Stomach (tissue), 19 donors: ENCODE measurements at places on chromosomes 7 and 10.

GRCh38 chr7:130852867-130853266, 118.9 kb upstream of the KLF14 start:
- DNase-seq: no peak

DNA sequence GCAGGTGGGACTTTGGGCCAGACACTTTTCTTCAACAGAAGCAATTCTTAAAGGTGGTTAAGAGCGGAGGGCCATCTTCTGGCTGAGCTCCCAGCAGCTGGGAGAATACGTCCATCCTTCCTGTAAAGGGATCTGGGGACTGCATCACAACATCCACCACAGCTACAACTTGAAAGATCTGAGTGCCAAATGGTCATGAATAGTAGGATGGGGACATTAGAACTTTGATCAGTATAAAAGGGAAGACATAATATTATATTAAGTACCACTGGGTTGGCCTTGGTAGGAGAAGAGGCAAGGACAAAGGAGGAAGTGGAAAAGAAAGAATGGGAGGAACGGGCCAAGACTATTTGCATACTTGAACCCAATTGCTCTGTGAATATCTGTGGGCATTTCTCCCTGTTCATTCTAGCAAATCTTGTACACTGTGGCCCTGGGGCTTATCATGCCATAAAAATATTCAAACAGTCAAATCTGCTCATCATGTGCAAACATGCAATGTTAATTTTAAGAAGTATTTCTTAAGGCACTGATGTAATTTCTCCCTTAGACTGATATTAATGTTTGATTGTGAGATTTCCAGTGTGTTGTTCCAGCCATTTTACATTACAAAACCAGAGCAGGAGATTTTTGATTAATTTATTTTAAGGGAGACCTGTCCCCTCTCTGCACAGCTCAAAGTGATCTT, 65.5 kb upstream of the CREB5 start:
- no peak for DNase-seq

DNA sequence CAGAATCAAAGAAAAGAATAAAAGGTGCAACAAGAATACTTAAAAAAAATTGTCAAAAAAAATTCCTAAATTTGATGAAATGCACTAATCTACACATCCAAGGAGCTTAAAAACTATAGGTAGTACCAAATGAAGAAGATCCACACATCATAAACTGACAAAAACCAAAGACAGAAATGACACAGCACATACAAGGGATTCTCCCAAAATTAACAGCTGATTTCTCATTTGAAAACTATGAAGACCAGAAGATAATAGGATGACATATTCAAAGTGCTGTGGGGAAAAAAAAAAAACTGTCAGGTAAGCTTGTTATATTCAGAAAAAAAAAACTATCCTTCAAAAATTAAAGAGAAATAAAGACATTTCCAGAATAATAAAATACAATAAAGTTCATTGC, 618.2 kb downstream of the TNS3 start:
- DNase-seq: no peak

DNA sequence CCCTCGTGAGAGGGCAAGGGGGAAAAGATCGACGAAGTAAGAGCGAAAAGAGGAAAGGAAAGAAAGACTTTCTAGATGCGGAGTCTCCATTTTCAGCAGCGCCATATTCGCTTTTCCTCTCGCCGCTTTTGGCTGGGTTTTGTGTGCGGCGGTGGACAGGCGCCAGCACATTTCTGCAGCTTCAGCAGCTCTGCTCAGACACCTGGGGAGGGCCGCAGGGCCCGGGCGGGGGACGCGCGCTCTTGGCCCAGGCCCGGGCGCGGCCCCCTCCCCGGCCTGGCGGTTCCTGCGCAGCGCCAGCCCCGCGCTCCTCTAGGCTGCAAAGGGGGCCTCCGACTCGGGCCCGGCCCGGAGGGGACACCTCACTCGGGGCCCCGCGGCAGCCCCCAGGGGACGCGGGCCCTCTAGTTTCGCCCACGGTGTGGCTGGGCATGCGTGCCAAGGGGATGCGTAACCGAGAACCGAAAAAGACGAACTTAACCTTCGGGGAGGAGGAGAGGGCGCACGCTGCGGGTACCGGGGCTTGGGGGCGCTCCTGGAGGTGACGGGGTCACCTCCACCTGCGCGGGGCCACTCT, 34.5 kb upstream of the EBLN1 start:
- peak; percentile 33 for DNase-seq

DNA sequence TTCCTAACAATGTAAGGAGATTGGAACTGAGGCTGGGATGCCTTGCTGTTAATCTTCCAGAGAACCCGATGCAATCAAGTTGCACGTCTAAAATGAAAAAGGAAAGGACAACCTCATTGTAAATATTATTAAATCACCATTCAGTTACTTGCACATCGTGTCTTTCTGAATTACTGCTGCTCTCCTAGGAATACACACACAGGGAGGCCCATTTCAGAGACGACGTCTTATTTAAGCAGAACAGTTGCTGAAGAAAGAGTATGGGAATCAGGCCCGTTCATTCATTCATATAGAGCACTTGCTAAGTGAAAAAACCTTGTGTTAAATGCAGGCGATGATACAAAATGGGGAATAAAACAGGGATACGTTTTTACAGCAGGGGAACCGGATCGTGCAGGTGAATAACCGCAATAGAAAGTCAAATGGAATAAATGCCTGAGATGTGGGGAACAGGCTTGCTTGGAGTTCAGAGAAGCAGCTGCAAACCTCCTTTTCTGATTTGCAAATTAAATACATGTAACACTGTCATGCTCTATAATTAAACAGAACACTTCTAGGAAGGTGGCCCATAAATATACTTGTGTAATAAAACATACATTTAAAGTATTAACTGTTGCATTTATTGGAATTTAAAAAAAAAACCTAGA, 409.9 kb downstream of the GALNT17 start:
- DNase-seq: no peak

DNA sequence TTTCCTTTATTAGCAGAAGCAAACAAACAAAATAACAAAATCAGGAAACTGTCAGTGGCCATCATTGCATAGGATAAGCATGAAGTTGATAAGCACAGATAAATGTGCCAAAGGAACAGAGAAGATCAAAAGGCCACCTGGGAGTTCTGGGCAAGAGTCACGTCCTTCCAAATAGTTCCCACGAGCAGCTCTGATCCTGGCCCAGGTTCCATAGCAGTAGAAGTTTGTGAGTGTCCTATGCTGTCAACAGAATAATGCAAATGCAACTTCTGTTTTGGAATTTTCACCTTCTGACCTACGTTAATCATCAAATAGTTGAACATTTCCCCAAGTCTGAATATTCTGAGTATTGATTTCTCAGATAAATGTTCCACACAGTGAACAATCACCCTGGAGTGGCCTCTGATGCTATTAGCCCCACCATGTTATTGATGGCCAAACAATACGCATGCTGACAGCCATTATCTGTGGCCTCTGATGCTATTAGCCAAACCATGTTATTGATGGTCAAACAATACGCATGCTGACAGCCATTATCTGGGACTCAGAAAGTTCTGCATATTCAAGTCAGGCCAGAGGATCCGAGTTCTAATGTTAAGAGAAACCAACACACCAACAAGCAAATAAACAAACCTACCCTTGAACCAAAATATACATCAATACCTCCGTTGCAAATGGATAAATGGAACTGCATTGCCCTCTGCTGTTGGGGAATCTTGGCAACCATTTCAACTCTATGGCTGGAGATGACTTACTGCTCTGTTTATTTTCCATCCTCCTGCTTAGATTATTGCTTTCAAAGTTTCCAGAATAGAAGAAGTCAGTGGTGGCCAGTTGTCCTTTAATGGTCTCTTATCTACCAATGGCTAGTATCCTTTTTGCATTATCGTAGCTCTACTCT, 63.3 kb downstream of the MRC1 start:
- peak; percentile 47 for DNase-seq

GRCh38 chr7:7181519-7182155, 707 bp upstream of the C1GALT1 start:
- peak; percentile 50 for DNase-seq

DNA sequence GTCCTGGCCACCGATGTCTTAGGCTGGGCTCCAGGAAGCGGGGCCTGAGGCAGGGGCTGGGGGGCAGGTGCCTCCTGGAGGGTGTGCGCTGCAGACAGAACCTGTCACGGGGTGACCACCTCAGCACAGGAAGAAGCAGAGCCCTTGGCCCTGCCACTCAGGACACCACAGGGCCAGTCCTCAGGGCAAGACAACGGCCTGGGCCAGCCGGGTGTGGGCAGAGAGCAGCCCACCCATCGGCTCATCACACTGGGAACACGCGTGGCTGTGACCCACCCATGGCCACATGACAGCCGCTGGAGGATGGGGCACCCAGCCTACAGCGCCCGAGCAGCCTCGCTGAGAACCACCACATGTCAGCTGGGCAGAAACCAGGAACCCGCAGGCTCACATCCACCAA, 5.9 kb upstream of the DIP2C start:
- no peak for DNase-seq

DNA sequence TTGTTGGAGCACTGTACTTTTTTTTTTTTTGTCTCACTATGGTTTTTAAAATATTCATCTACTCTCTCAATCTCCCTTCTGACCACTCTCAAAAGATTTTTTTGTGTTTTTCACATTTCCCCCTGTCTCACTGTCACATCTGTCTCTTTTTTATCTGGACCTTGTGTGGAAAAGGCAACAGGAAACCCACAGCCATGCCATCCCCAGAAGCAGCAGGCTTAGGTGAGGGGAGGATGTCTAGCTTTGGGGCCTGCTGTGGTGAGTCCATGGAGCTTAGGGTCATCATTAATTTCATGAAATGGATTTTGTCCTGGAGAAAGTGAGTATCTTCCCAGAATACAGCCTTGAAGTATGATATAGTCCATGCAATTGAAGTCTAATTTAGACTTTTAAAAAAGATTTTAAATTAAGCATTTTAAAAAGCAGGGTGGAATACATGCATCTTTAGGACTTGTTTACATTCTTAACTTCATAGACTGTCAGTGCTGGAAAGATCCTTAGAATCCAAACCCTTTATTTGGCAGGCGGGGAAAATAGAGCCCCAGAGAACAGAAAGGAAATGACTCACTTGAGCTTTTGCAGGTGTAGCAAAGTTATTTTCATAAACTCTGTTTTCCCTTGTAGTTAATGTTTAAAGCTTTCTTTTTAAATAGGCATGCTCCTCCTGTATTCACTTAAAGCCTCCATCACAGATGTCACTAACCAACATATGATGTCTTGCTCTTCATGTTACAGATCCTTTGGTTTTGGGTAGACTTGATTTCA, 25.1 kb downstream of the MINDY4 start:
- DNase-seq: peak; percentile 77

GRCh38 chr10:69898524-69898923, 96.8 kb downstream of the COL13A1 start:
- DNase-seq: no peak

- DNase-seq: no peak
Measured at GRCh38 chr10:44033008-44033407, 351.9 kb downstream of the CXCL12 start.

- DNase-seq: no peak
Measured at GRCh38 chr7:3899559-3899991, 598.5 kb downstream of the SDK1 start.

DNA sequence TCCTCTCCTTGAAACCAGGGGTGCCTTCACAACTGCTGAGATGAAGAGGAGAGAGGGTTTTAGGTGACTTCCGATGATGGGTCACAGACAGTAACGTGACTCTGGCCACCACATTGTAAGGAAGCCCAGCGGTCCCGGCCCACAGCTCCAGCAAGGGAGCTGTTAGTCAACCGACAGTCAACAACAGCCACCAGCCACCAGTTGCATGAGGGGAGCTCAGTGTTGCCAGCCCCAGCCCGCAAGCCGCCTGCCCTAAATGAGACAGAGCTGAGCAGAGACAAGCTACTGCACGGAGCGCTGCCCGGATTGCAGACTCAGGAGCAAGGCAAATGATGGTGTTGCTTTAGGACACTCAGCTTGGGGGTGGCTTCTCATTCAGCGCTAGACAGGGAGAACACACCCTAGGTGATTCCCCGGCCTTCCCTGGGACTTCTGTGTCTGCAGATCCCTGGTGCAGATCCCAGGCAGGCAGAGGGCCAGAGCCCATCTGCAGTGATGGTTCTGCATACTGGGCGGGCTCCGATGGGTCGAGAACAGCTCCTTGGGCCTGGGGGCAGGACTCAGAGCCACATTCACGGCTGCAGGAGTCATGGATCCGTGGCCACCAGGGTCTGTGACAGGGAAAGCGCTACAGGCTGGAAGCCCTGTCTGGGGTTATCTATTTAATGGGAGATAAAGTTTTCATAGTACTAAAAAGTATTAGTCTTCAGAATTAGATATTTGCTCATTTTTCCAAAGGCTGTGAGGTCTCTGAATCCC, 14.3 kb upstream of the RET start:
- DNase-seq: no peak

DNA sequence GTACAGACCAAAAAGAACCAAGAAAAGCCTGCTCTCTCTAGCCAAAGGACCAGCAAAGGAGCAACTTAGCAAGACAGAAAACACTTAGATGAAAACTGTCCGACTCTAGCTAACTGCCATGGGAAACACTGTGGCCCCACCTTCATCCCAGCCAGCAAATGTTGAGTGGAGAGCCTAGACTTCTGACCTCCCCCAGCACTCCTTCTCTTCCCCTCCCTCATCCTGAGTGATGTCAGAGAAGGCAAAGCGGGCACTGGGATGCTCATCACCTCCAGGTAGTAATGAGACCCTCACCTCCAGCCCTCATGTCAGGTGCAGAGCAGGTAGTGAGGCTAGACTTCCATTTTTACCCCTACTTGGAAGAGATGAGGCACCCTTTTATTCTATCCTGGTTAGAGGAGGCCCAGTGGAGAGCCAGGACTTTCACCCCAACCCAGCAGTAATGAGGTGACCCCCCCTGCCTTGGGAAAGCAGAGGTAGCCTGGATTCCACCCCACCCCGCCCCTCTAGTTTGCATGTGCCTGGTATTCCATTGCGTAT, 16.9 kb downstream of the CUZD1 start:
- DNase-seq: no peak

- DNase-seq: peak; percentile 81
Measured at GRCh38 chr10:102869258-102870198, at the start of gene AS3MT. Gene AS3MT (plus strand): TSS chr10:102869470. CDS start chr10:102869593, 123 bp downstream.

GRCh38 chr10:22856444-22857074, 71.3 kb upstream of the ARMC3 start:
- DNase-seq: no peak

DNA sequence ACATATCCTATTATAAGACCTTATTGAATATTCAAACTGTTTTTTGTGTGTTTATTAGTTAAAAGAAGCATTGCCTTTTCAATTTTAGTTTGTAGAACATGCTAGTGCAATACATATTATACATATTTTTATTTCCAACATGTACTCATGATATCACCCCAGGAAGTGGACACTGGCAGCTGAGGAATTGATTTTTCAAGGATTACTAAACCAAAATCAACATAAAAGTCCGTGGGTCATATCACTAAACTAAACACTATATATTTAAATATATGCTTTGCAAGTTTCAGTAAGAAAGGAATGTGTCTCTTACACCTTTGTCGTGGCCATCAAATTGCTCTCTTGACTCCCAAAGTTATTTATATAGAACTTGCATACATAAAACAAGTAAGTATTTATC, 185.2 kb downstream of the AGMO start:
- DNase-seq: no peak

DNA sequence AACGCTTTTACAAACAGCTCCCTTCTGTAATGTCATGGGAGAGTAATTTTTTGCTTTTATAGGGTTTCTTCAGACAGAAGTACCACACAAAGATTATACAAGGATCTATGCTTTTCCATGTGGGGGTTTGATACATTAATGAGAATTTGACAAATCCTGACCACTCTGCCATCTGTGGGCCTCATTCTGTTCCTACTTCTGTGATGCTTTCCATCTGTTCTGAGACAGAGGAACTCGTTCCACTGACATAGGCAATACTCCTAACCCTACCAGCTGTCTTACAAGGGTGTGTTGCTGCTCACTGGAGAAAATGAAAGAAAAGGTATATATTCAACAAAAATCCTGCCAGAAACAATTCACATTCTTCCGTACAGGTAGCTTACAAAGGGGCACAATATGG, 59.4 kb upstream of the NAMPT start:
- no peak for DNase-seq
